ENCODE measurements at places on chromosomes 4 and X.

DNA sequence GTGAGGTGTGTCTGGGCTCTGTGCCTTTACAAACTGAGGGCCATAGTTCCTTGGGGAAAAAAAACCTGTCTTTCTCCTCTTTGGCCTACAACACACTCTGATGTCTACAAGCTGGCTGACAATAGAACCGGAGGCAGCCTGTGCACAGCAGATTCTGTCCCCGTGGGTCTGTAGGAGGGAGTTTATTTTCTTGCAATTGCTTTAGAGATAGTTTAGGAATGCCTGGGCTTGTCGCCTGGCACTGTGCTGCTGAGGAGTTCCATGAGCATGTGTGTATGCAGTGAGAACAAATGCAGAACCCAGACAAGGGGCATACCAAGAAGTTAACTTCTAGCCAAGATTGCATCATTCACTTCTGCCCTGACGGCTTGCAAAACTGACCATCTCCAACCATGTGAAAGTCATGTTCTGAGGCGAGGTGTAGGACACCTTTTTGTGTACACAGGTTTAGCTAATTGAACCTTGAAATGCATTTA is 54.1 kb downstream of the CCNI start:
- no peak for DNase-seq

- peak; percentile 14 for DNase-seq
These were observed 167.7 kb downstream of the NPNT start for GRCh38 chr4:106063009-106063408.

GRCh38 chr4:88724406-88724805 is 26.8 kb upstream of the NAP1L5 start:
- DNase-seq: no peak

GRCh38 chrX:77918568-77918967 is 8.1 kb downstream of the ATP7A start:
- no peak for DNase-seq

GRCh38 chr4:154234576-154234975 is 257.0 kb downstream of the DCHS2 start:
- no peak for DNase-seq

GRCh38 chr4:172830295-172830764 is 338.3 kb upstream of the GALNT7 start:
- DNase-seq: peak; percentile 26

GRCh38 chrX:18676470-18676869 is 4.6 kb upstream of the RS1 start:
- no peak for DNase-seq
